ENCODE measurements at places on chromosomes 2 and 18. TPM values are rescaled to one million over a fixed set of nuclear protein-coding genes. Genes with fewer than 3 reads are reported as not detected.

NTSR2 gene
- not detected for total RNA-seq

DNA sequence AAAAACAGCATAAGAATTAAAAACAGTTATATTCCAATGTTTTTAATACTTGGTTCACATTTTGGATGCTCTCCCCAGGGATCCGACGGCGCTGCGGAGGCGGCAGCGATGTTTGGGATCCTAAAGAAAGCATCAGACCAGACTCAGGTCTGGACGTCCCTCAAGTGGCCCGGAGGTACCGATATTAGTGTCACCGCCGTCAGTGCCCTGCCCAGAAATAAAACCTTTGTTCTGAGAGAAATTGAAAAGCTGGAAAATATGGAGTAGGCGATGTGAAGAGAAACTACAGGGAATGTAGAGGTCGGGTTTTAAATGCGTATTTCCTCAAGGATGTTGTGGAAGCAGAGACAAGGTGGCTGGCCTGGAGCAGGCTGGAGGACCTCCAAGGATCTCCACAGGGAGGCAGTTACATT is 683 bp upstream of the TBC1D8 start:
- H3K27ac ChIP-seq, result peak overlapping the region; percentile 94
- H3K27me3 ChIP-seq, result no peaks in the 10 kb centered on the region
- H3K36me3 ChIP-seq, result no peaks in the 10 kb centered on the region
- no peak for DNase-seq

DNA sequence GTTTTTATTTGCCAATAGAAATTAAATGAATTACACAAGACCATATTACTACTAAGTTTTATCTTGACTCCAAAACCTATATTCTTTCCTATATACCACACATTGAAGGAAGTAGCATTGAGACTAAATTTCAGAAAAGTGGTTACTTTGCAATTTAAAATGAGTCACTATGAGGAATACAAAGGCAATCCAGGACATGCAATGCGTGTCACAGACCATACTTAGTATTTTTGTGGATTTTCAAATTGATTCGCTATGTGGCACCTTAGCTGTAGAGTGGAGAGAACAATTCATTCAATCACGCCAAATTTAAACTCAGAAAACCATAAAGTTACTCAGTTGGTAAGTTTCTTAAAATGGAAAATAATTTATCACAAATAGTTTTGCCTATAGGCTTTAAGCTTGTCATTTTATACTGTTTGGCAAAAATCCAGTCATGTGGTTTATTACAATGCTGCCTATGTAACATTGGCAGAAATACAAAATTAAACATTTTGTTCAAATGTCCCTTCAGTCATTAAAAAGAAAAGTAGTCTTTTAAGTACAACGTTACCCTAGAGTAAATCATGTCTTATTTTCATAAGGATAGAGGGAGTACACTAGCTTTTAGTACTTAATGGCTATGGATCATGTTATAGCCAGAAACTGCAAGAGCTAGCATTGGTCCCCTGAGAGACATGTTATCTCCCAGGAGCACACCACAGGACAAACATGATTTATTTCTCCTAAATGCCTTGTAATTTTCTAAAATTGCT is 222.8 kb upstream of the CDH7 start:
- no peak overlapping the region for H3K4me3 ChIP-seq
- H3K4me1 ChIP-seq, result no peaks in the 10 kb centered on the region
- DNase-seq, result no peak

GRCh38 chr2:120226316-120226715 is 3.1 kb upstream of the TMEM185B start:
- no peaks in the 10 kb centered on the region for H3K27me3 ChIP-seq
- no peak for DNase-seq
- no peak overlapping the region for H3K27ac ChIP-seq
- H3K36me3 ChIP-seq, result no peaks in the 10 kb centered on the region
- H3K4me1 ChIP-seq, result peaks cover 28% of the 10 kb centered on the region
- no peak overlapping the region for H3K4me3 ChIP-seq

Data from upper lobe of left lung (tissue), 6 donors.